ENCODE measurements at places on chromosomes 3 and 15.
A peak's percentile ranks its signal among the peaks of the same experiment; 100 is the strongest.

GRCh38 chr3:59424268-59425010 is 374.6 kb upstream of the CFAP20DC start:
- peak; percentile 63 for DNase-seq

DNA sequence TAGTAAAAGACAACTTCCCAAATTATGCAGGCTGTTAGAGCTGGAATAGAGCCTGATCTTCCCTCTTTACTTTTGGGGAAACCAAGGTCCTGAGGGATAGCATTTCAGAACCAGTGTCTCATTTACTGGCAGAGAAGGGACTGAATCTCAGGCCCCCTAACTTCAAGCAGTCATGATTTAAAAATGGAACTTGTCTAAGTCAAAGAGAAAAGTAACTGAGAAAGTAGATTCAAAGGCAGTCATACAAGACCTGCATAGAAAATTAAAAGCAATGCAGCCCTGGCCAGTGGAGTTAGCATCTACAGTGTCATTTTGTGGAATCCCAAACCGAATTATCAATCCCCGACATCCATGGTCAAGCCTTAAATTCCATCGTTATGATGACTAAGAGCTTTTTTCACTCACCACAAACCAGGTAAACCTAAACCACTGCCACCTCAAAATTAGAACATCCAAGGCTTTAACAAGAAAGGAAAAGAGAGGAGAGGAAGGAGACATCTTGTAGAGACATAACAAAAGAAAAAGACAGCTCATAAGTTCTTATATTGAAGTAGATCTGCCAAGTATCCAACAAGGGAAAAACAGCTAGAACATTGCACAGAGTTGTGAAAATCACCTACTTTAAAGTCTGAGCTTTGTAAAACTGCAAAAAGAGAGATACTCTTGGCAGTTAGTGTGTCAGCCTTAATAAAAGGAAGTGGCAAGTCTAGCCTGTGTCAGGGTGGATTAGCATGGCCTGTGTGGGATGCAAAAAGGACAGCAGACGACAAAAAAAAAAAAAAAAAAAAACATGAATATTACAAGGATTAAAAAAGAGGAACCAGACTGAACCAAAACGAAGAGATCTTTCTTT is 54.1 kb upstream of the CCR2 start:
- no peak for DNase-seq

GRCh38 chr3:194328942-194329582 is 22.1 kb downstream of the CPN2 start:
- DNase-seq, result no peak

DNA sequence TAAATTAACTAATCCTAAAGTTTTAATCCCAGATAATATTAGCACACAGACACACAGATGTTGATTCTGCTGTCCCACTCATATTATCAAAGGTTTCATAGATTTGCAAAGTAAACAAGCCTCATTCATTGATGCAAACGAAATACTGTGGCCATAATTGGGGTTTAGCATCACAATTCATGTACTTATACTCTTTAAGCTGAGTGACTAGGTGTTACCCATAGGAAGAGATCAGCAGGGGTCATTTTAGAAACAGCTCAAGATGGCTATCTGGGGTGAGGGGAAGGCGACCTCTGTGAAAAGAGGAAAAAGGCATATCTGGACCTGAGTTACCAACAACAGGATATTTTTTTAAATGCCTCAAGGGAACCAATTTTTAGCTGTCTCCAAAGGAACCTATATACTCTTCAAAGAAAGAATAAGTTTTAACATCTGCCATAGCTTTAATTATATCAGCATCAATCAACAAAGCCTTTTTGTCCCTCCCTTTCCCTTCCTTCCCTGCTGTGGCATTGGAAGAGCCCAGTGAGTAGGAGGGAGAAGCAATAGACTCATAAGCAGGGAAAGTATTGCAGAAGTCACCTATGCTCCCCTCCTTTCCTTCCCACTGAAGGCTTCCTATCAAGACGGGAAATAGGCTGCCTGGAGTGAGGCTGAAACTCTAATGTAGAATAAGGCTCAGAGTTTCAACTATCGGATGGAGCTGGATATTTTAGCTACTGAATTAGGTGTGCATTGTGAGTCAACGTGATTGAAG is 553.4 kb downstream of the ZIC1 start:
- DNase-seq, result no peak
